Stimulated activated CD4-positive, alpha-beta T cell treated with anti-CD3 and anti-CD28 coated beads, Interleukin-15, amount 100 ng/mL, for 1 hour (primary cell): ENCODE measurements at places on chromosomes 1 and 21.

DNA sequence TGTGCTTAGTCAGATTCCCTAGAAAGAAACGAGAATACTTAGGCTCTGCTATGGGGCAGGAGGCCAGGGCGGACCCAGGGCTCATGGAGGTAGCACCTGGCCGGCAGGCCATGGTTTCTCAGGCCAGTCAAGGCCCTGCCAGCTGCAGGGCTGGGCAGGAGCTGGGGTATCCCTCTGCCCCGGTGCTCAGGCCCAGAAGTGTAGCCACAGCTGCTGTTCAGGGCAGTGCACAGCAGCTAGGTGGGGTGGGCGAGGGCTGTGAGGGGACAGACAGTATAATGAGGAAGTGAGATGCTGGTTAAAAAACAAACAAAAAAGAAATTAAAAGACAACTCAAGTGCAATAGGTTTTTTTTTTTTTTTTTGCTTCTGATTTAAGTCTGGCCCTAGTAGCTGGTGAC is 34.0 kb upstream of the EDN2 start:
- DNase-seq: no peak

DNA sequence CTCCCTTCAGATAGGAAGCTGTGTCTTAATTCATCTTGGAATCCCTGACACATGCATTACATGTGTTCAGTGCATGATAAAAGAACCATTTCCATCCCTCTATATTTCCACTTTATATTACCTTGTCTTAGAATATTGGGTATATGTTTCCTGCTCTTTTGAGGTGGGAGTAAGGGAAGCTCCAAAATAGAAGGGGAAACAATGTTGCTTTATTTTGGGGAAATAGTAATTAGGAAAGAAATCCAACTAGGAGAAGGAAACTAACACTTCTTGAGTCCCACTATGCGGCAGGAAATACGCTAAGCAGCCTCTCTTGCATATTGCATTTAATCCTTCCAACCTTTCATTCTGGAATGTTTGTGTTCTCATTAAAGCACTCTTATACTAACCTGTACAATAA is 89.4 kb upstream of the VAV3 start:
- DNase-seq: no peak

DNA sequence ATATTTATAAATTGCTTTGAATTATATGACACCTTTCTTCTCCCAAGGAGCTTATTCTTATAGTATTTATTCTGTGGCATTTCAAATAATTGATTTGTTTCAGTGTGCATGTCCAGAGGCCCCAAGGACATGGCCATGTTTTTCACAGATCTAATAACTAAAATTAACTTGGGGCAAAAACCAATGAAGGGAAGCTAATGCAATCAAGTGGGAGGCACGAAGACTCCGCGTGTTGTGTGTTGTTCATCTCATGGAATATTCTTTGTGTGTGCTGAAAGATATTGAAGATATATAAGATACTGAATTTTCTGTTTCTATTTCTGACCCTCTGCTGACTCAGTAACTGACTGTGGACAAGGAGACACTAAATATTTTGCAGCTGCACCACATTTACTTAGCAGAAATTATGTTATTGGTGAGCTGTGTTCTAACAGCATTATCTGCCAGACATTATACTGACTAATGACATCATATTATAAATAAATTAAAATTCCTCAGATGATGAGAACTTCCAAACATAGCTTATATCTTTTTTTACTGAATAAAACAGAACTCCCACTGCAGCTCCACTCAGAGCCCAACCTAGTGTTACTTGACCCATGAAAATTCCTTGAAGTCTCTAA is 519.3 kb upstream of the CXADR start:
- no peak for DNase-seq

GRCh38 chr1:92808381-92808780 is 23.5 kb upstream of the RPL5 start:
- DNase-seq: no peak

DNA sequence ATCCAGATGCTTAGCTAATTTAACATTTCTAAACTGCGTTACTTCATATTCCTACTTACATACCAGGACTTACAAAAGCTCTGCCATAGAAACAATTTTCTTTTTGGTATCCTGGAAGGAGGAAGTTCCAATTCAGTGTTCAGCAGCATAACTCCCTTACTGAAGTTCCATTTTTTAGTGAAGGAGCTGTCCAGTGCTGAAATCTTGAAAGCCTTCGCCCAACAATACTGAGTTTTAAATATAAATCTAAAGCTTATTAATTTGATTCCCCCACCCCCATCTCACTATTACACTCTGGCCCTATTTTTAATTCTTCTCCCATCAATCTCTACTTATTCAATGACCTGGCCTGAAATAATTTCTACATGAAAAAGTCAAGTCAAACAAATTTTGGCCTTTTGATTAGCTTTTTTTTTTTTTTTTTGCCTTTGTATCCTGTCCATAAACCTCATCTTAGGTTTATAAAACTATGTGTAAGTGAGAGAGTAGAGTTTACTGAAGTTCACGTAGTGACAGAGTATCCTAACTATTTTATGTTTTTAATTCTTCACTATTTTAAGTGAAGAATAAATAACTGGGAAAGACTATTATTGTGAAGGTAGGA is 323.0 kb upstream of the PLD5 start:
- DNase-seq: no peak

DNA sequence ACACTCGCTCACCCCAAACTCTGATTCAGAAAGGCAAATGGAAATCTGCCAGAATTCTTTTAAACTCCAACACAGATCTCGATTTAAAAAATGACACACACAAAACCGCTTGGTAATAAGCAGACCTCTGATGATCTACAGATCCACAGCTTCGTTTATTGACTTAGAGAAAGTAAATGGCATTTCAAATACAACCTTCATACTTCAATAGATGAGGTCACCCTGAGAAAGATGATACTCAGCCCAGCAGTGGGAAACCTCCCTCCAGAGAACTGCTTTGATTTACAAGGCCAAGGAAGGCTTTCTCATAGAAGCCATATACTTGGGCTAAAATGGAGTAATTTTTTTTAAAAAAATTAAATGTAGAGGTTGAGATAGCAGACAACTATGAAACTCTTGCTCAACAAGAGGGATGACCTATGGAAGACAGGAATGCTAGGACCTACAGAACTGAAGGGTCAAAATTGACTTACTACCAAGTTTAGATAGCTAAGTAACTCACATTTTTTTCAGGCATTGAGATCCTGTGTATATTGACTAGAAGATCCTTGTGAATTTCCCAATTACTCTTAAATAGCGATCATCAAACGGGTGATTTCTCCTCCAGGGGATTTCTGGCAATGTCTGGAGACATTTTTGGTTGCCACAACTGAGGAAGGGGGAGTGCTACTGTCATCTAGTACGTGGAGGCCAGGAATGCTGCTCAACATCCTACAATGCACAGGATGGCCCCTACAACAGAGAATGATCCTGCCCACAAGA is 143.9 kb downstream of the CLIC6 start:
- DNase-seq: no peak

- DNase-seq: no peak
Measured at GRCh38 chr1:230639714-230640209, 2.5 kb upstream of the COG2 start.

GRCh38 chr1:6470132-6471085 is 4.4 kb upstream of the TNFRSF25 start:
- no peak for DNase-seq
